ENCODE measurements at places on chromosomes 16 and 17.

GRCh38 chr17:43673516-43674323 is 12.0 kb upstream of the MEOX1 start:
- peak; percentile 91 for DNase-seq

GRCh38 chr16:10558746-10559641 is 21.4 kb downstream of the EMP2 start:
- DNase-seq: no peak

DNA sequence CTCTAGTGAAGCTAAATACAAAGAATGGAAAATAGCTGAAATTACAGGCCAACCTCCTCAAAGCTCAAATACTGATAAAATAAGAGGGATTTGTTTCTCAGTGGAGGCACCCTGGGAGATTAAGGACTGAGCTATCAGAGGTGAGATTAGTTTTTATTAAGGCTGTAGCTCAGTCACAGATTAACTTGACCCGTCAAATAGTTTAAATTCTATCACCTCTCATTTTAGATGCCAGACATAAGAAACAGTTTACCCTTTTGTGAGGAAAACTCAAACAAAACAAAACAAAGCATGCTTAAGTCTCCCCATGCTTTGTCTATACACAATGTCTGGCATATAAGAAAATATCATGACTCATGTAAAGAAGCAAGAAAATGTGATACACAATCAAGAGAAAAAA is 208.3 kb upstream of the PMFBP1 start:
- DNase-seq: no peak

- DNase-seq: no peak
Measured at GRCh38 chr17:14311186-14311705, 10.4 kb downstream of the HS3ST3B1 start.

DNA sequence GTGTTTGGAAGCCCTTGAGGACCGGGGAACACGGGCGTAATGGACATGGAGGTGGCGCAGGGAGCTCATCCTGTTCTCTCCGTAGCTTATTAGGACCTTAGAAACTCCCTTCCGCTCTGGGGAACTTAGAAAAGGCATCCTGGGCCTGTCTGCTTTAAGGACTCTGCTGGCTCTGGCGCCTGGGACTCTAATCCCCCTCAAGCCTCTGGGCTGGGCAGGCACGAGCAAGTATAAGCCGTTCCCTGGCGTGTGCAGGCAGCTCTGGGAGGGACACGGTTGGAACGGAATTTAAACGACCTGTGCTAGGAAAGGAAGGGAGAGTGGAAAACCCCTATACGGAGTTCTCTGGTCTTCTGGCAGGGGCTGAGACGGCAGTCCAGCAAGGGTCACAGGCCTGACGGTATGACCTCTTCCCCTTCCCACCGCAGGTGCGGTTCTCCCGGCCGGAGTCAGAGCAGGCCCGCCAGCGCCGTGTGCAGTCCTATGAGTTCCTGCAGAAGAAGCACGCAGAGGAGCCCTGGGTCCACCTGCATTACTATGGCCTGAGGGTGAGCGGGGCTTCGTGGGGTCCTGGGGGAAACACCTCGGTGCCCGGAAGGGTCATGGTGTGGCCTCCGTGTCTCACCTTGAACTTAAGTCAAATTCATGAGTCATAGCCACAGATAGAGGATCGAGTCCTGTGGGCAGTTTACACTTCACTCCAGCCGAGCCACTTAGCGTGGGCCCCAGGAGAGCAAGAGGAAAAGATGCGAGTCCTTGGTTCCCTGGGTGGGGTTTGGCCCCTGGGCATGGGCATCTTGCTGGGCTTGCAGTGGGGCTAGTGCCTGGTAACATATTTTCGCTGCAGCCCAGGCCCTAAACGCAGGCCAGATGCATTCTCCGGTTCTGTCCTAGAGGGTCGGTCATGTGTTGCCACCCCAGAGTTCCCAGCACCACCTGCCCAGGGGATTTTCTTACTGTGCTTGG is 17.7 kb downstream of the POLR3E start:
- DNase-seq: no peak

DNA sequence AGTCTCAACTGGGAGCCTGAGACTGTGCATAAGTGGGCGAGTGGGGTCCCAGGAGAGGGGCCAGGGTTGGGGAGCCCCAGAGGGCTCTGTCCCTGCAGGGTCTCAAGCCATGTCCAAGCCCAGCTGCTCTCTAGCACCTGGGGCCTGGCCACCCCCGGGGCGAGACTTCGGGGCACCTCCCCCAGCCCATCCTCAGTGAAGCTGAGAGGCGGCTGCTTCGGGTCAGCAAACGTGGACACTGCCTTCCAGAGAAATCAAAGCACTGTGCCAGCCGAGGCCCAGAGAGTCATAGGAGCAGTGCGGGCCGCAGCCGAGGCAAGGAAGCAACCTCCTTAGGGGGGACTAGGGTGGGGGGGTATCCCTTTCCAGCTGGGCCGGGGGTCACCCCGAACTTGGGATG is 77.5 kb downstream of the ENGASE start:
- DNase-seq: no peak

Data from suppressor macrophage (primary cell).